ENCODE measurements at places on chromosomes 5 and 9.

- no peak for DNase-seq
These were observed 48.7 kb downstream of the KIAA1958 start for GRCh38 chr9:112535301-112535700.

GRCh38 chr5:73154208-73155006 lies 18.6 kb upstream of the TMEM174 start:
- DNase-seq, result no peak

DNA sequence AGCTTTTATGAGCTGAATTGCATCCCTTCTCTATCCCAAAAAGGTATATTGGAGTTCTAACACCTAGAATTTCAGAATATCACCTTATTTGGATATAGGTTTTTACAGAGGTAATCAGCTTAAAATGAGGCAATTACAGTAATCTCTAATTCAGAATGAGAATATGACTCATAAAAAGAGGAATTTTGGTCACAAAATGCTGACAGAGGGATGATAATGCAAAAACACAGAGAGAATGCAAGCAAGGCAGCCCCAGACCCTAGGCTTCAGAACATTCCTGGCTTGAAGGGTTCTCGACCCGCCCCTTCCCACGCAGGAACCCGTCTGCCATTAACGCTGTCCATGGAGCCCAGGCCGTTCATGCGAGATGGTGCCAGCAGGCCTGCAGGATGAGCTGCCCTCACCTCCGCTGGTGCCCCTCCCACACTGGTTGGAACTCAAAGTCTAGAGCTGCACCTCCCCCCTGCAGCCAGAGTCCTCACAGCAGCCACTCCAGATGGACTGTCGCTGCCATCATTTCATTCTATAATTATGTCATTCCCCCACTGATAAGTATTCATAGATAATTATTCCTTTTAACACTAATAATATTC lies 1173.4 kb upstream of the ACO1 start:
- DNase-seq, result no peak

GRCh38 chr5:81428861-81429260 lies 34.9 kb upstream of the ACOT12 start:
- no peak for DNase-seq

GRCh38 chr5:14665101-14665822 lies 744 bp downstream of the OTULIN start:
- no peak for DNase-seq

DNA sequence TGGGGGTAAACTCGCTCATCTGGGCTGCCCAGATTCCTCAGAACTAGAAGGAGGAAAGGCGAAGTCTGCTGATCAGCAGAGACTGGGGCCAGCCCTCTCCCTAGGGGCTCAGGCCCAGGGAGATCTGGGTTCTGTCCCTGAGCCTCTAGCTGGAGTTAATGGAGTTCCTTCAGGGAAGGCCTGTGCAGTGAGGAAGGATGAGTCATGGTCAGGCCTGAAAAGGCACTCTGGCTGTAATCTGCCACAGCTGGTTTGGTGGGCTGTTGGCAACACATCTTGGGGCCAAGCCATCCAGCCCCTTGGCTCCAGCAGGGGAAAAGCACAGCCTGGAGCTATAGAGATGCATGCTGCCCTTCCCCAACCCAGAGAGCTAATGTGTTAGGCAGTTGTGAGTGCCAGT lies 459.6 kb downstream of the PRELID2 start:
- DNase-seq, result no peak

- DNase-seq, result no peak
These were observed 33.5 kb downstream of the EPB41L4A start for GRCh38 chr5:112385566-112385965.

DNA sequence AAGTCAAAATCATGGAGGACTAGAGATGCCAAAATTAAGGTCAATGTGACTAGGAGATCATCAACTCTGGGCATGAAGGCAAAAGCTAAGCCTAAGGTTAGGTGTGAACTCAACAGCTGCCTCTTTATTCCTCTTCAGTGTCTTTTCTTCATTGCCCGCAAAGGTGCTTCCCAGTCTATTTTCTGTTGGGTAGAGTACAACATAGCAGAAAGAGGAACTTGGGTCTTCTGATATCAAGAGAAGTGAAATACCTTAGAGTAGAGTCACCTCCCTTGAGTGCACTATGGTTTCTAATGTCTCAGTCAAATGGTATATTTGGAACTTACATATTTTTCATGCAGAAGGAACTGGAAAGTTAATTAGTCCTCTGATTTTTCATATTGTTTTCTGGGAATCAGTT lies 122.5 kb upstream of the GRIN3A start:
- DNase-seq, result no peak

- DNase-seq, result no peak
These were observed 91.1 kb upstream of the CER1 start for GRCh38 chr9:14813336-14814248.

- no peak for DNase-seq
These were observed 436.5 kb downstream of the KIAA0825 start for GRCh38 chr5:94181895-94182294.

DNA sequence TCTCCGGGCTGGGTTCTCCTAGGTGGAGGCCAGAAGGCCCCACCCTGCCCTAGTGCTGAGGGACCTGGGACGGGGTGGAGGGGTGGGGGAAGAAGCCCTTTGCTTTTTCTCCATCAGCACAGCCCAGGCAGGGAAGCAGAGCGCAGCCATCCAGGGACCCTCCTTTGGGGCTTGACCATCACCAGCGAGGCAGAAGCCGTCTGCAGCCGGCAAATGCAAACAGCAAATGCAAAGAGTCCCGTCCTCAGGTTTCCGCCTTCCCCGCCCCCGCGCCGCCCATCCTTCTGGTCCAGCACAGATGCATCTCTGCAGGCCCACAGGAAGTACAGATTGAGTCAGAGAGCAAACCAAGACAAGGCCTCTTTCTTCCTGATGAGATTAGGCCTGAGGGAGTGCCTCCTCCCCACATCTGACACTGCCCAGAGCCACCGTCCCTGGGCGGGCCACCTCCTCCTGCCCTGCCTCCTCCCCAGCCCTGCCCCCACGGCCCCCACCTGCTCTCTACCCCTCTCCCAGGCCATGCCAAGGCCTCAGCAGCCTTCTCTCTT lies 23.4 kb downstream of the CORO2A start:
- no peak for DNase-seq

DNA sequence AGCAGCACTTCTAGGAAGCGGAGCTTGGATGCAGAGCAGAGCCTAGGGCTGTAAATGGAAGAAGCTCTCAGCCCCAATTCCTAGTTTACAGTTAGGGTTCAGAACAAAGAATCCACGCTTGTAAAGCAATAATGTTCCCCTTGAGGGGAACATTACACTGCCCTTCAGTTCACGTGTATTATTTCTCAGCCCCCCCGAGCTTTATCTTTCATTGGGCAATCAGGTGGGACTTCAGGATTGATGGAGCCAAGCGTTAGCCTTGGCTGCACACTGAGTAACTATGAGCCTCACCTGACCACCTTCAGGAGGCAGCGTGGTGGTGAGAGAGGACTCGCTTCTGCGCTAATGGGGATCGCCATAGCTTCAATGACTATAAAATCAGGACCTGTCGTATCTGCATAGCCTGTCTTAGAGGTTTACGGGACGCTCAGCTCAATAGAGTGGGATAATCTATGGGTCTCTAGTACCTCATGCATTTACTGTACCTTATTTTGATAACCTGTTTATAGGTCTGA lies 157.0 kb upstream of the RASEF start:
- DNase-seq, result no peak

DNA sequence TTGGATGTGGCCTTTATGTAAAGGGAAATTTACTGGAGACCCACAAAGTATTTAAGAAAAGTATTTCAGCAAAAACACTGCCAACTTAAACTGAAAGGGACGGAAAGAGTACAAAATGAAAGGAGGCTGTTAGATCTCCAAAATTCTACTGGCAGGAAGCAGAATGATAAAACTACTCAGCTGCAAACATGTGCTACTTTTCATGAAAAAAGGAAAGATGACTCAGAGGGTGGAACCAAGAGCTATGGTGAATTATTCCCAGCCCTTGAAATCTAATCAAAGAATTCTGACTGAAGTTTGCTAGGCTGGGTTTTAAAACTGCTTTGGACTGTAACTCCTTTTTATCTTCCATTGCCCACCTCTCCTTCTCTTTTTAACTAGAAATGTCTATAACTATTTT lies 58.6 kb upstream of the ZBED3 start:
- no peak for DNase-seq

DNA sequence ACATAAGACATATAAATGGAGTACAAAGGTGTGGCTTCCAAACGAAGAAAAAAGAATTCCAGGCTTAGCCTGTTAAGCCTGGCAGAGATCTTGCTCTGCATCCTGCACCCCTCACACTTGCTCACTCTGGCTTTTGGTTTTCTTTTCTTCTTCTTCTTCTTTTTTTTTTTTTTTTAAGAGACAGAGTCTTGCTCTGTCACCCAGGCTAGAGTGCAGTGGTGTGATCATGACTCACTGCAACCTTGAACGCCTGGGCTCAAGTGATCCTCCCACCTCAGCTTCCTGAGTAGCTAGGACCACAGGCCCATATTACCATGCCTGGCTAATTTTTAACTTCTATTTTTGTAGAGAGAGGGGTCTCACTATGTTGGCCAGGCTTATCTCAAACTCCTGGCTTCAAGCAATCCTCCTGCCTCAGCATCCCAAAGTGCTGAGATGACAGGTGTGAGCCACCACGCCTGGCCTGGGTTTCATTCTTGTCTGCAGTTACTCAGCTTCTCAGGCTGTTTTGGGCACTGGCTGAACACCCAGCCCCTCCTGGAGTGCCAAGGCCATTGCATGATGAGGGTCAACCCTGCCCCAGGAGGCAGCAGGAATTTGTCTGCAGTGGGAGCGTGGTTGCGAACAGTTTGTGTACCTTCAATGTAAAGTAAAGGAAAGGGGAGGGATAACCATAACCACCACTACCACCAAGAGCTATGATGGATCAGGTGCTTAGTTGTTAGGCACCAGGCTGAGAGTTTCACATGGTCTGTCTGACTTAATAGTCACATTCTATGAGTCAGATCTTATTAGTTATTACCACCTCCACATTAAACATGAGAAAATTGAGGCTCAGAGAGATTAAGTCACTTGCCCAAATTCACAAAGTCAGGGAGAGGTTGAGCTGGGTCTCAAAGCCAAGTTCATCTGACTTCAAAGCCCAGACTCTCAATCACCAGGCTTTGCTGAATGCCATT lies 219.2 kb upstream of the PANK3 start:
- DNase-seq, result no peak

GRCh38 chr9:136551401-136552116 lies 5.7 kb upstream of the NOTCH1 start:
- DNase-seq, result no peak

GRCh38 chr5:10333154-10334006 lies 20.1 kb upstream of the MARCHF6 start:
- DNase-seq, result no peak

DNA sequence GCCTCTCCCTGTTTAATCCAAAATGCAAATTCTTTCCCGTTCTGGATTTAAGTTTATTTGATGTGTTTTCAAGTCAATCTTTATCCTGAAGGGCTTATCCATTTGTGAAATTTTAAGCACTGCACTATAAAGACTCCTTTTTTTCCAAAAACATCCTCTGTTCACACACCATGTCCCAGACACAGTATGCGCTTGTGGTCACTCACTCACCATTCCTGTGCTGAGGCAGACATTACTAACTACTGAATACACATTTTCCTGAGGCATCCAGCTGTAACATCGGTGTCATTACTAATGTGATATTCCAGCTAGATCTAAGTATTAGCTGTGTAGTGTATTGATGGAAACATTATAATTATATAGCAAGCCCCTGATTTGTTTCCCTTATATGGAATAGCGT lies 298.4 kb downstream of the KCTD16 start:
- no peak for DNase-seq

DNA sequence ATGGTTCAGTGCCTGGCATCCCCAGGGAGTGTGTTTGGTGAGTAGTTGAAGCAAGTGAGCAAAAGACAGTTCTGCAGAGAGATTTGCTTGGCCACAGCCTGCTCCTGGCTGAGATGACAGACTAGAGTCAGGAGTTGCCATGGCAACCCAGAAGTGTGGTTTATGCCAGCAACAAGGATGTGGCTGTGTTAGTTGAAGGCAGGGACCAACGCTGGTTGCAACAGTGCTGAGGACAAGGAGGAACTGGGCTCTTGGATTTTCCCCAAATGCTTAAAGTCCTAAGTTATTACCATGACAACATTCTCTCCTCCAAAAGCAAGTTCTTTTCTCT lies 2.7 kb downstream of the NXNL2 start:
- DNase-seq, result no peak

DNA sequence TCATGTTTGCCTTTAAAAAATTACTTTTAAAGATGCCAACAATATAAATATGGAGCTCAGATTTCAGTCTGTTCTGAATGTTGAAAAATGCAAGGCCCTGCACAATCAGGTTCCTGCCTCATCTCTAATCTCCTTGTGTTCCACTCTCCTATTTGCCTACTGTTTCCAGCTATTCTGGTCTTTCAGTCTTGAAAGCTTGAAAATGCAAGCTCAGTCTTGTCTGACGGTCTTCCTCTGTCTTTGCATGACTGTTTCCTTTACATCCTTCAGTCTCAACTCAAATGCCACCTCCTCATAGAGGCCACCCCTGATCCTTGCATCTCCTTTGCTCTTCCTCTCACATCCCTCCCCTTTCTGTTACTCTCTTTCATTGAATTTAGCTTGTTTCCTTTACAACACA lies 354.9 kb downstream of the KIF4B start:
- no peak for DNase-seq

- DNase-seq, result no peak
These were observed 10.8 kb downstream of the GFRA3 start for GRCh38 chr5:138263581-138263980.

DNA sequence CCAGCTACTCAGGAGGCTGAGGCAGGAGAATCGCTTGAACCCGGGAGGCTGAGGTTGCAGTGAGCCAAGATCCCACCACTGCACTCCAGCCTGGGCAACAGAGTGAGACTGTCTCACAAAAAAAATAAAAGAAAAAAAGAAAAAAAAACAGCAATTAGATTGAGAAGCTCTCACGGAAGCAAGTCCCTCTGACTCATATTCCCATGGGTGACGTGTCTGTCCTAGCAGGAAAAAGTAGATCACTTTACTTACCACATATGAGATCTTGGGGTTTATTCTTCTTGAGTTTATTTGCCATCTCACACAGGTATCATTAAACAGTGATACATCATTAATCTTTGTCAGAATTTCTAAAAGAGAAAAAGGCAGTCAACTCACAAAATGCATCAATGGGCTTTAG lies 62.6 kb downstream of the SUSD1 start:
- no peak for DNase-seq

DNA sequence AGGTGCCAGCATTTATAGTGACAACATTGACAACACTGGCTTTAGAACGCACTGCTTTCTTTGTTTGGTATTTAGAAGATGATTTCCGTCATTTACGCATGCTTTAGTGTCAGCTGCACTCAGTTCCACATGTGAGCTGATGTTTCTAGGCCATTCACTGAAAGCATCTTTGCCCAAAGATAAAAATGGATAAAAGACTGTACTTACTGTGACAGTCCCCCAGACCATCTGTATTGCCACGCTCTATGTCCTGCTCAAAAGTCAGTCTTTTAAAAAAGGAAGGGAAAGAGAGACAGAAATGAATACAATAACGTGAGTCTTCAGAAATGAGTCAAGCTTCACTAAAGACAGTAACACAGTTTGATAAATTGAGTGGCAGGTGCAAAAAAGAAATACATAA lies 99.3 kb downstream of the SEMA6A start:
- no peak for DNase-seq

Measured in activated CD4-positive, alpha-beta T cell treated with anti-CD3 and anti-CD28 coated beads for 24 hours (primary cell).